ENCODE measurements at places on chromosomes 11 and 22.
A peak's percentile ranks its signal among the peaks of the same experiment; 100 is the strongest.

DNA sequence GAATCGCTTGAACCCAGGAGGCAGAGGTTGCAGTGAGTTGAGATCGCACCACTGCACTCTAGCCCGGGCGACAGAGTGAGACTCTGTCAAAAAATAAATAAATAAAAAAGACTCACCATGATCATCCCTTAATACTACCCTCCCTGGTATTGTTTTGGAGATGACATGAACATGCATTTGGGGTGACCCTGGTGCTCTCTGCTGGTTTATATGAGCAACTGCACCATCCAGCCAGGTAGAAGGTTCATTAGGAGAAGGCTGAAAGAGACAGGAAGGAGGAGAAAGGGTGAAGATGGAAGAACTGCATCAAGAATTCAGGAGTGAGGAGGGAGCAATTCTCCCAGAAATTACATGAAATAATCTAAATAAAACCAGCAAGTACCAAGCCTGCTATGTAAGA, 37.8 kb downstream of the SLC5A1 start:
- no peak for DNase-seq

- no peak for DNase-seq
Observed at GRCh38 chr11:122068141-122068540, 47.9 kb downstream of the BLID start.

GRCh38 chr11:57646799-57647303, 2.9 kb downstream of the YPEL4 start:
- DNase-seq, result no peak

DNA sequence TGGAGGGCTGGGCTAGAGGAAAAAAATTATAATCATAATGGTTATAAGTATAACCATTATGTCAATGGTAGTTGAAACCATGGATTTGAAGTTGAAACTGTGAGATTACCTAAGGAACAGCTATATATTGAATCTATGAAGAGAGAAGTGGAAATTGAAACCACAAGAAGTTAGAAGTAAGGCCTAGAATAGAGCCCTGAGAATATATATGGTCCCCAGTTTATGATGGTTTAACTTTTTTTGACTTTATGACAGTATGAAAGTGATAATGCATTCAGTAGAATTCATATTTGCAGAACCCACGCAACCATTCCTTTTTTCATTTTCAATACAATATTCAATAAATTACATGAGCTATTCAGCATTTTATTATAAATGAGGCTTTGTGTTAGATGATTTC, 15.0 kb downstream of the AASDHPPT start:
- no peak for DNase-seq

DNA sequence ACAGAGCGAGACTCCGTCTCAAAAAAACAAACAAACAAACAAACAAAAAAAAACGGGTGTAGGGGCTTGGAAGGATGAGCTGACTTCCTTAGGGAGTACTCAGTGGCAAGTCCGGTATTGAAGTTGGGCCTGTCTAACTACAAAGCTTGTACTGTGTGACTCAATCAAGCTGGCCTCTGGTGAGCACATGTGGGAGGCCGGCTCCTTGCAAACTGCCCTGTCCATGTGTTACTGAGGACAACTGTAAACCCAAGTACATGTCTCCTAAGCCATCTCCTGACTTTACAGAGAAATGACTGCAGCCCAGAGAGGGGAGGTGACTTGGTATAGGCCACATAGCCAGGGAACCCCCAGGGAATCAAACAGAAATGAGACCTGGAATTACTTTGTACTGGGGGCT, 11.6 kb downstream of the RIBC2 start:
- no peak for DNase-seq

- no peak for DNase-seq
Observed at GRCh38 chr11:70703141-70704064, 305.1 kb downstream of the CTTN start.

- DNase-seq, result no peak
Observed at GRCh38 chr11:113019711-113020110, 58.5 kb downstream of the NCAM1 start.

DNA sequence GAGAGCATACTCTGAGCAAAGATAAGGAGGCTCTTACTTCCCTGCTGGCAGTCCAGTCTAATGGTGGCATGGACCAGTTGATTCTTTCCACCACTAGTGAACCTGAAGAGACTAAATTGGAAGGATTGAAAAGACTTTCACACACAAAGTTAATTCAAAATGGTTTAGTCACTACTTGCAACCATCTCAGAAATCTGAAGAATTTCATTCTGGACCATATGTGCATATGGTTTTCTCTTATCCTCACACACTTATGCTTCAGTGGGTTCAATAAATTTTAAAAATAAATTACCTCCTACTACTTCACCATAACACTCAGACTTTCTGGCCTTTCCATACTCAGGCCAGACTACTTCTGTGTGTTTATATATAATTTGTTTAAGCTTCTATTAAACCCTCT, 44.7 kb downstream of the CADM1 start:
- no peak for DNase-seq

GRCh38 chr11:58902881-58903280, 36.4 kb upstream of the GLYATL1 start:
- DNase-seq, result no peak

- no peak for DNase-seq
Observed at GRCh38 chr22:38820020-38820419, 23.8 kb downstream of the NPTXR start.

DNA sequence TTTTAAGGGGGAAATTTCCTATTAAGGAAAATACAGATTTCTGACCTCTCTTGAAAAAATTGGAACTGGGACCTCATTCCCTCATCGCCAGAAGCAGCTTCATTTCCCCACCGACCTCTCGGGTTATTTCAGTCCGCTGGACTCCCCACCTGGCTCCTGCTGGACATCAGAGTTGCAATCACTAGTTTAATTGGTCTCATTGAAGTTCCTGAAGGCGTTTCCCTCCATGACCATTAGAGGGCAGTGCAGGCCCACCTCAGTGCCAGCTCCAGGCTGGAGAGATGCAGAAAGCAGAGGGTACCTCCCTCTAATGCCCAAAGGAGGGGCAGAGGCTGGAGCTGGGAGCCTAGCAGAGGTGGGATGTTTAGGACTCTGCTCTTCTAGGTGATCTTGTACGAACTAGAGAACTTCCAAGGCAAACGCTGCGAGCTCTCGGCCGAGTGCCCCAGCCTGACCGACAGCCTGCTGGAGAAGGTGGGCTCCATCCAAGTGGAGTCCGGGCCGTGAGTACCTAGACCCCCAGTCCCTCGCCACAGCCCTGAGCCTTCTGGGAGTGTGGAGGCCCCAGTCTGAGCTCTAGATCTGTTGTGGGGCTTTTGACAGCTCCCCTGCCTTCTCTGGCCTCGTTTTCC, 2.7 kb downstream of the CRYBB3 start:
- peak; percentile 19 for DNase-seq

- DNase-seq, result no peak
Observed at GRCh38 chr11:68216171-68216938, 3.3 kb upstream of the KMT5B start.

DNA sequence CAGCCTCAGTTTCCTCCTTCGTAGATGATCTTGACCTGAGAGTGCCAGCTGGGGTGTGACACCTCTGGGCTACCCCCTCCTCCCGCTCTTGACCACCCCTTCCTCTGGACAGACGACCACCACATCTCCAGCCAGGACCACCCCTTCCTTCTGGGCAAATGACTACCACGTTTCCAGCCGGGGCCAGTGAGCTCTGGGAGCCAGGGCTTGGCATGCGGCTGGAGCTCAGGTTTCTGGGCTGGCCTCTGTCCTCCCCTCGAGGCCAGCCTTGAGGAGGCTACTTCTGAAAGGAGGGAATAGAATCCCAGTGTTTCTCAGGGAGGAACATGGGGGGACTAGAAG, 120.9 kb downstream of the KCNQ1OT1 start:
- DNase-seq, result no peak

GRCh38 chr11:118619444-118620197, 12.2 kb downstream of the PHLDB1 start:
- no peak for DNase-seq

- no peak for DNase-seq
Observed at GRCh38 chr11:121372671-121373429, 79.3 kb upstream of the SORL1 start.

DNA sequence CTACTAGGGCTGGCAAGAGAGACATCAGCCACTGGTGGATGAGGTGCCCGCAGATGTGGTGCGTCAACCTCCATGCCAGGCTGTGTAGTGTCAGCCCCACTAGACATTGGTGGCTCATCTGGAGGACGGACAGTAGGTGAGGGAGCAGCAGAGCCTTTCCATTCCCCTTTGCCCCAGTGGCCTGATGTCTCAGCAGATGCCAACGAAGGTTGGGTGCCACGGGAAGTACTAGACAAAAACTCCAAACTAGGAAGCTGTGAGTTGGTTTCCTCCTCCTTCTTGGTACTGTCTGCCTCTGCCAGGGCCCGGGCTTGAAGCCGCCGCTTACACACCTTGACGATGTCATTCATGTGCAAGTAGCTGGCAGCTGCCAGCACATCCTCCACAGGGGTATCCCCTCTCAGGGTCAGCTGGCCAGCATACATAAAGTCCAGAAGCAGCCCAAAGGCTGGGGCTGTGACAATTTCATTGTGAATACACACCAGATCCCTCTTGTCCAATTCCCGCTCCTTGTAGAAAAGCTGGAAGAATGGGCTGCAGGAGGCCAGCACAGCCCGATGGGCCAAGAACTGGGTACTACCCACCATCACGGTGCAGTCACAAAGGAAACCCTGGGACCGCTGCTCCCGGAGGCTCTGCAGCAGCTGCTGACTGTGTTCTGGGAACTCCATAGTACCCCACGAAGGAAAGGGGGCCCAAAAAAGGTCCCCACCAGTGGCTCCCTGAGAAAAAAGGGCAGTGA, 795 bp downstream of the ZBTB3 start:
- no peak for DNase-seq

GRCh38 chr22:28937206-28938025, 54.0 kb downstream of the ZNRF3 start:
- DNase-seq, result no peak

DNA sequence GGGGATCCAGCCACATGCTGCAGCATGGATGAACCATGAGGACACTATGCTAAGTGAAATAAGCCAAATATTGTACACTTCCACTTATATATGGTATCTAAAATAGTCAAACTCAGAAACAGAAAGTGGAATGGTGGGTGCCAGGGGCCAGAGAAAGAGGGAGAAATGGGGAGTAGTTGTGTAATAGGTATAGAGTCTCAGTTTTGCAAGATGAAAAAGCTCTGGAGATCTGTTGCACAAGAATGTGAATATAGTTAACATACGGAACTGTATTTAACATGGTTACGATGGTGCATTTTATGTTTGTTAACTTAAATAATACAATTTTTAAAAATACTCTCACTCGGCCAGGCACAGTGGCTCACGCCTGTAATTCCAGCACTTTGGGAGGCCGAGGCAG, 21.2 kb downstream of the GDPD5 start:
- DNase-seq, result no peak

GRCh38 chr22:45816776-45817175, 145.1 kb downstream of the ATXN10 start:
- no peak for DNase-seq

DNA sequence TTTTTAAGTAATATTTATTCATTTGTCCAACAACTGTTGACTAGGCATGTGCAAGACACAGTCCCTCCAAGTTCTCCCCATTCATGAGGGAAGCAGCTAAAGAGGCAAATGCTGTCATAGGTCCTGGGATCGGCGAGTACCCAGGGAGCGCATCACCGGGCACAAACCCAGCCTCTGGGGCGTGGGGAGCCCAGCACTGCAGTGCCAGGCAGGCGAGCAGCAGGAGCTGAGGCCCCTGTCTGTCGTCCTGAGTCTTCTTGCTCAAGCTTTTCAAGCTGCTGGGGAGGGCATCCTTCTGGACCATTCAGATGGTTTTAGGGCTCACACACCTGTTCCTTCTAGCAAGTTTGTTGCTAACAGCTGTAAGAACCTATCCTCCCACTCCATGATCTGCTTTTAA, 62.1 kb downstream of the PPFIA1 start:
- DNase-seq, result no peak

- peak; percentile 64 for DNase-seq
Observed at GRCh38 chr11:62665599-62666258, 617 bp downstream of the CSKMT start.

DNA sequence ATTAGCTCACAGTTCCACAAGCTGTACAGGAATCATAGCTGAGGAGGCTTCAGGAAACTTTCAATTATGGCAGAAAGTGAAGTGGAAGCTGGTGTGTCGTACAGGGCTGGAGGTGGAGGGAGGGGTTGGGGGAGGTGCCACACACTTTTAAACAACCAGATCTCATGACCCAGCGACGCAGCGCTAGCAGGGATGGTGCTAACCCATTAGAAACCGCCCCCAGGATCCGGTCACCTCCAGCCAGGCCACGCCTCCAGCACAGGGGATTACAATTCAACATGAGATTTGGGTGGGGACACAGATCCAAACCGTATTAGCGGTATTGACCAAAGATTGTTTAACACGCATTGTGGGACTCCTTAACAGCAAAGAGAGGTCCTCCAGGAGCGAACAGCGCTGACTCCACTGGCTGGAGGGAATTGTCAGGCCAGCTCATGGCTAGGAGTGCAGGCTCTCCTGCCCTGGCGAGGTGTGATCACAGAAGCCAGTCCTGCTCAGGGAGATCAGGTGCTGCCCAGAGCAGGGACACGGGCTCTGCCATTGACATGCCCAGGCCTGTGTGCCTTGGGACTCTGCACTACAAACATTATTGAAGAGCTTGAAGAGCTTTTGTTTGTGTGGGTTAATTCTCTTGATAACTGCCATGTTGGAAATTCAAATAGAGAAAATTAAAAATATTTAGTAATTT, 215.3 kb downstream of the TBC1D22A start:
- no peak for DNase-seq

DNA sequence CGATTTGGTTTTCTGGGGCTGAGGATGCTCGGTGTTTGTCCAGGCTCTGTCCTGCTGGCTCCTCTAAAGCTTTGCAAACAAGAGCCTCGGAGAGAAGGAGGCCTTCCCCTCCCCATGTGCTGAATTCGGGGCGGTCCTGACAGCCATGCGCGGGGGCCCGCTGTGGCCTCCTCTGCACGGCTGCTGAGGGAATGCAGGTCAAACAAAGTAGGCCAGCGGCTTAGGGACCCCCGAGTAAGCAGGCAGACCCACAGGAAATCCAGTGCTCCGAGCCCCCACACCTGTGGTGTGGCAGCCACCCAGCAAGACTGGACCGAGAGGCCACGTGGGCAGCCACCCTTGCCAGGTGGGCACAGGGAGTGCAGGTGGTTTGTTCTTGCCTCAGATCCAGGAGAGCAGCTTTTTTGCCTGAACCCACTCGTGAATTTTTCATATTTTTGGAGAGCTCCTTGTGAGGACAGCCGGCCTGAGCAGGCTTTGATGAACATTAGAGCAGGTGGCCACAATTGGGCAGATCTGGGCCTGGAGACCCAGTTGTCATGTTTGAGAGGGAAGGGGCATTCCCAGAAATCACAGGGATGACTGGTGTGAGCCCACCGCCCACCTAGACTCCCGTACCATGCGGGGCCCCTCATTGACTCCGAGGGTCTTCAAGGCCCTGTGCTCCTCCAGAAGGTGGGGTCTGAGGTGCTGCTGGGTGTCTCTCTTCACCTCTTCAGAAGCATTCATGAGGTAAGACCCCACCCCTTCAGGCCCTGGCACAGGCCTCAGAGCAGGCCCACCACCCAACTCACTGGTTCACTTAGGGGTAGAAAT, 43.0 kb upstream of the KCNQ1OT1 start:
- DNase-seq, result no peak

Measured in nucleus accumbens (tissue), 56 donors.